ENCODE measurements at places on chromosomes 2 and 18.

DNA sequence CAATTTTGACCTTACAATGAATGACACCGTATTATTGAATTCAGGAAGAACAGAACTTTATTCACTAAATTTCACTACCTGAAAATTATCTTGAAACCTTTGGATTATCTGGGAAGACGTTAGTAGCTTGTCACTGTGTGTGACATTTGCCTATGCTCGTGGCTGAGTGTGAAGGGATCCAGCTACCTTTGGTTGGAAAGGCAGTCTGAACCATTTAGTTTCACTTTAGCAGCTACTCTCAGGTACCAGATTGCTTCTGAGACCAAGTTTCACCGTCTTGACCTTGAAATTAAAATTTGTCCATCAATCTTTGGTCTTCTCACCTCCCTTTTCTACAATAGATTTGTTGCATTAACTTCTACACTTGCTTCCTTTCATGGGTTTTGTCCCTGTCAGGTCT lies 637.5 kb downstream of the MBD2 start:
- no peak for DNase-seq

GRCh38 chr2:230956827-230957755 lies 32.0 kb upstream of the GPR55 start:
- no peak for DNase-seq

- no peak for DNase-seq
These were observed 91.8 kb downstream of the HRH4 start for GRCh38 chr18:24552218-24552617.

GRCh38 chr18:39909706-39910105 lies 2045.3 kb upstream of the PIK3C3 start:
- no peak for DNase-seq

GRCh38 chr2:161571051-161571429 lies 53.2 kb upstream of the SLC4A10 start:
- no peak for DNase-seq
